Dermis microvascular lymphatic vessel endothelial cell (primary cell): ENCODE measurements at places on chromosomes 3 and 15. TPM values are rescaled to one million over a fixed set of nuclear protein-coding genes. Genes with fewer than 3 reads are reported as not detected.

PLOD2 gene
- total RNA-seq, result 70.2 and 81.0 TPM in 2 replicates

LMAN1L gene
- not detected in 2 replicates for total RNA-seq

CGNL1 gene
- total RNA-seq, result 25.7 and 27.7 TPM in 2 replicates

DNA sequence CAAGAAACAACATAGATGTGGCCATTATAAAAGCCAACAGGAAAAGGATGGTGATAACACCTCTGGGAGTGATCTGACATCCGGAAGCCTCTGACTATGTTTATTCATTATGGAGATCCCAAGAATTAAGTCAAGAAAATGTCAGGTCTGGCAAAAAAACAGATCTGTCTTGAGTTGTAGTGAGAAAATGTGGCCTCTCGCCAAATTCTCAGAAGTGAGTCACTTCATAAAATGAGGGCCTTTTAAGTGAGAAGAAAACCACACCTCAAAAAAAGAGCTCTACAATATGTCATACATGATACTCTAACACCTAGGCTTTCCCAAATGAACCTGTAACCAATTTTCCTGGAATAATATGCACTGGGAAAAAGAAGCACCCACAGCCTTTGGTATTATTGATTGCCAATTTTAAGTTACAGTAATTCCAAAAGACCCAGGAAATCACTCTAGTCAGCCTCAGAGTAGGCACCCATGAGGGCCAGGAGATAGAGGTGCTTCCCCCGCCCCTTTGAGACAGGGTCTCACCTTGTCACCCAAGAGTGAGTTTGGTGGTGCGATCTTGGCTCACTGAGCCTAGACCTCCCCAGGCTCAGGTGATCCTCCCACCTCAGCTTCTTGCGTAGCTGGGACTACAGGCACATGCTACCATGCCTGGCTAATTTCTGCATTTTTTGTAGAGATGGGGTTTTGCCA, 38.0 kb downstream of the CCR3 start:
- no peak for DNase-seq

DNA sequence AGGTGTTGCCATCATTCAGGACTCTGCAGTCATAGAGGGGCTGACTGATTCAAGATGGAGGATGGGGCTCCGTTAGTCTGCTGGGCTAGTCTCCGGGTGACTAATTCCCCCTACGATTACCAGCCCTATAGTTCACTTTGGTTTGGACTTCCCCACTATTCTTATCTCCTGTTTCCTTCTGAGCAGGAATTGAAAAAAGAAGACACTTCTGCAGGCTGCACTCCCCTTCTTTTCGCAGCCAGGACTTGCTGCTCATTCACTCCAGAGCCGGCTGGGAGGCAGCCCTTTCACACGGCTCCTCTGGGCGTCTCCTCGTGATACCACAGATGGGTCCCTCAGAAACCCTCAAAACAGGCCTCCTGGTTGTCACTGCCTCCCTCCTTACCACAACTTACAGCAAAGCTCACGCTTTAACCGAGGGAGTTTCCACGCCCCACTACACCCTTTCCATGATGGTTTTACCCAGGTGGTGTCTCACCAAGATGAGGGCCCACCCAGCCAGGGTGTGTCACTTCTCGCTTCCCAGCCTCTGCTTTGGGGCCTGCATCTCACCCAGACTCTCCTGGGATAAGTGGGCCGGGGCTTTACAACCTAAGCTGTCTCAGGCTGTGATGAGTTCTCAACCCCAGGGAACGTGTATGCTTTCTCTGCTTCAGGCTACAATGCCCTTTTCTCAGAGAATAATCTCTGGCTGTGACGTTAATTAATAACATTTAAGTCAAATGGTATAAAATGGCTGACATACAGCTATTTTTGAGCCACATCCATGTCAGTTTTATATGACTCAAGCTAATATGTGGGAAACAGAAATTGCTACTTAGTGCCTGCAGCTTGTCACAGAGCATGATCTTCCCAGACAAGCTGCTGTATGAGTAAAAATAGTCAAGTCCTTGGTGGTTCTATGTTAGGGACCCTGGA, 11.9 kb downstream of the CX3CR1 start:
- no peak for DNase-seq

DNA sequence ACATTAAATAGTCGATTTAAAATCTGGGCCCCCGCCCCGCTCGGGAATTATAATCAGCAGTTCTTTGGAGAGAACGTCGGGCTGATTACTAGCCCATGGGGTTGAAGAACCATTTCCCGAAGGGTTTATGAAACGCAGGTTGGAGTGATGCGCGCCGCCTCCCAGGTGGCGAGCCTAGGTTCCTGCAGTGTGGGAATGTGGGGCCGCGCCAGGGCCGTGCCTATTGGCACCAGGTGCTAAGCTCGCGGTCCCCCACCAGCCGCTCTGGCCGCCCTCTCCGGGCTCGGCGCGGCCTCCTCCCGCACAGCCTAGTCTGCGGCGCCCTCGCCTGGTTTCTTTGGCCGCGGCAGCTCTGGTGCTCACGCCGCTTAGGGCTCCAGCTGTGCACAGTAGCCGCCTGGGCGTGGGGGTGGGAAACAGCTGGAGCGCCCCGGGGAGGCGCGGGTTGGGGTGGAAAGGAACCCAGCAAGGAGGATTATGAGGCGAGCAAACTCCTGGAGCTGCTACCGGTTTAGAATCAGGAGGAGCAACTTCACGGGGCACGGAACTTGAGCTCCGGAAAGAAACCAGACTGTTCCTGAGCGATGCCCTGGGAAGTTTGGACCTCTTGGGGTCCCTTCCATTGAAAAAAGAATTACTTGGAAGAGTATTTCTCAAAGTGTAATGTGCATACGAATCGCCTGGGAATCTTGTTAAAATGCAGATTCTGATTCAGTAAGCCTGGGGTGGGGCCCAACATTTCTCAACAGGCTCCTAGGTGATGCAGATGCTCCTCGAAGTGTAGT, 5.6 kb upstream of the MECOM start:
- no peak for DNase-seq

- peak; percentile 95 for DNase-seq
Observed at GRCh38 chr15:82093774-82094211, 48.0 kb upstream of the MEX3B start.

C3orf70 gene
- 3.5 and 4.2 TPM in 2 replicates for total RNA-seq

GRCh38 chr15:91478717-91479191, 374.8 kb upstream of the SLCO3A1 start:
- no peak for DNase-seq

GRCh38 chr15:94909510-94909909, 678.1 kb downstream of the MCTP2 start:
- no peak for DNase-seq

- no peak for DNase-seq
Observed at GRCh38 chr3:10780243-10780642, 35.8 kb upstream of the SLC6A11 start.

- no peak for DNase-seq
Observed at GRCh38 chr15:87597346-87598052, 659.0 kb downstream of the NTRK3 start.

PDE8A gene
- 50.2 and 78.3 TPM in 2 replicates for total RNA-seq

DNA sequence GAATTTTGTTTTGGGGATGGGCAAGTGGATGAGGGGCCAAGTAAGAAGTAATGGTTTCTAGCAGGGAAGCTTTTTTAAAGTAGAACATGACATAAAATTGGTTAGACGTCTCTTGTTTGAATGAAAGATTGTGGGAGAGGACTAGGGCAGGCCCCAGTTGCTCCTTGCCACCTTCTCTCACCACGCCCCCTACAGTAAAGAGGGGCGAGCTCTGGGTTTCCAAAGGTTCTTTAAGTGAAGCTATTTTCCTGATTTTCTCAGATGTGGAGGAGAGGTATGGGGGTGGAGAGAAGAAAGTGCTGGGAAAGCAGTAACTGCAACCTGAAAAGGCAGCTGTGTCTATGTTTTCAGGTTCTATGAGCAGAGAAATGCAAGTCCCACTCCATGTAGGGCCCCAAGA, 32.6 kb upstream of the SKIL start:
- no peak for DNase-seq

- peak; percentile 70 for DNase-seq
Observed at GRCh38 chr3:120450600-120451271, at the start of gene FSTL1. TSS of gene FSTL1 (minus strand) at chr3:120450992. CDS start at chr3:120450746, 246 bp downstream.

ITIH3 gene
- 0.64 and 1.1 TPM in 2 replicates for total RNA-seq

GRCh38 chr3:22942981-22943380, 260.1 kb upstream of the UBE2E2 start:
- DNase-seq, result no peak

DNA sequence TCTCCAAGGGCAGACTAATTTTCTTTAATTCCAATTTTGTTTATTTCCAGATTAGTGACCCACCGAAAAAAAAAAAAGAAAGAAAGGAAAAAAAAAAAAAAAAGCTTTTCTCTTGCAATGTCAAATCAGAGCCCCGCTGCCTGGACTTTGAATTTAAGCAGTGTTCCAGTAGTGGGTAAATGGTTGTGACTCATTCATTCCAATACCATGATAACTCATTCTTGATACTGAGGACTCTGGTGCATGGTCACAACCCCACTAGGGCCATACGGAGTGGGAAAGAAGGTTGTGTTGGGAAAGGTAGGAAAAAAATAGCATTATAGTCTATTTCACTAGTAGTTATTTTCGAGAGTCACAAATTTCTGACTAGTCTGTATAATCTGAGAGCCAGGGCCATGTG, 59.1 kb upstream of the COL8A1 start:
- no peak for DNase-seq

- DNase-seq, result no peak
Observed at GRCh38 chr15:36278219-36278618, 301.2 kb upstream of the CDIN1 start.

TLE3 gene
- total RNA-seq, result 11.4 and 23.4 TPM in 2 replicates

PRSS50 gene
- total RNA-seq, result not detected in 2 replicates

- DNase-seq, result no peak
Observed at GRCh38 chr3:53657651-53658050, 163.2 kb downstream of the CACNA1D start.

GRCh38 chr15:37015451-37015850, 84.9 kb downstream of the MEIS2 start:
- no peak for DNase-seq

DNA sequence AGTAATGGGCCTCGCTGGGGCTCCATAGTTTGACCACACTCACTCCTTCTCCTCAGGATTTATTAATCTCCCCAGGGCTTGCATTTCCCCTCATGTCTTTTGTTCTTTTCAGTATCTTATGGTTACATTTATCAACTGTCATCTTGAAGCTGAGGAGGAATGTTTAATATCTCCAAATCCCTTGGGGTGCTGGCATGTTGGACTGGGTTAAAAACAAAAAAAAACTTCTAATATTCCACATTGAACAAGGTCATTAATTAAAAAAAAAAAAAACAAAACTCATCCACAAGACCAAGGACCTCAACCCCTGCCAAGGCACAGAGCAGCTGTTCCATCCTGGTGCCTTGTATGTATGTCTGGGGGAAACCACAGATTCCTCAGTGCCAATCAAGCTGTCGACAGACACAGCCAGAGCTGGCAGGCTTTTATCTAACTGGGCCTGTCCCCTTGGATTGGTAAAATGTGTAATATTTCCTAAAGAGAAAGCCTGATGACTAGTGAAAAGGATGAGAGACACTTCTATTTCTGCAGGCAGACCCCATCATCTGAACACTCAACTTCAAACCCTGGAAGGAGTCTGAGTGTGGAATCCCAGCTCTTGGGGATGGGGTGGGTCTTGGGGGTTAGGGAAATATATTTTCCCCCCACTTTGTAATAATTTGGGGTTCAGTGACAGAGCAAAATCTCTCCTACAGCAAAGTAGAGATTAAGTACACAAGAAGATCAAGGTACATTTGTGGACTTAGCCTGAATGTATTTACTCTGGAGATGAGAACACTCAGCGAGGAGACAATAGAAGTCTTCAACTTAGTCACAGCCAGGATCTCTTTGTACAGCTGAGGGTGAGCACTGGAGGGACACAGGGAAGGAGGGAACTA, 69.1 kb downstream of the TTC23 start:
- no peak for DNase-seq

- DNase-seq, result no peak
Observed at GRCh38 chr3:156630081-156630772, 44.2 kb upstream of the TIPARP start.

MBNL1 gene
- 316 and 351 TPM in 2 replicates for total RNA-seq

IGF2BP2 gene
- 26.8 and 33.6 TPM in 2 replicates for total RNA-seq
